ENCODE measurements at places on chromosomes 3 and 15. TPM values are rescaled to one million over a fixed set of nuclear protein-coding genes. Genes with fewer than 3 reads are reported as not detected.

The DNASE1L3 gene
- 0.18 TPM for total RNA-seq

The CEMIP gene
- 466 TPM for total RNA-seq

The PAQR5 gene
- 9.6 TPM for total RNA-seq

The SELENOT gene
- total RNA-seq = 106 TPM

The C3orf49 gene
- total RNA-seq = not detected

The ATP13A4 gene
- total RNA-seq = 0.18 TPM

The DUOXA2 gene
- not detected for total RNA-seq

The TRAT1 gene
- total RNA-seq = not detected

The TM4SF18 gene
- 0.92 TPM for total RNA-seq

The GORASP1 gene
- 36.8 TPM for total RNA-seq

The LRRN1 gene
- not detected for total RNA-seq

The ITPKA gene
- total RNA-seq = 0.92 TPM

The NME9 gene
- 0.09 TPM for total RNA-seq

The ITIH1 gene
- 0.18 TPM for total RNA-seq

The FOXB1 gene
- total RNA-seq = not detected

The MYZAP gene
- total RNA-seq = 0.18 TPM

The PCOLCE2 gene
- total RNA-seq = 60.7 TPM

The TNFSF10 gene
- total RNA-seq = 5.4 TPM

The ACKR4 gene
- 1.4 TPM for total RNA-seq

The ONECUT1 gene
- total RNA-seq = 0.14 TPM

The SENP2 gene
- 35.9 TPM for total RNA-seq

The RPN1 gene
- 546 TPM for total RNA-seq

The CCR8 gene
- total RNA-seq = not detected

The RBPMS2 gene
- not detected for total RNA-seq

The CRABP1 gene
- not detected for total RNA-seq

The MKRN3 gene
- total RNA-seq = 1.4 TPM

The SH2D7 gene
- not detected for total RNA-seq

The CFAP92 gene
- total RNA-seq = 1.1 TPM

The EPB42 gene
- total RNA-seq = not detected

The GABRR3 gene
- total RNA-seq = 0.09 TPM

The NEDD4 gene
- total RNA-seq = 17.0 TPM

The PLA2G4E gene
- not detected for total RNA-seq

The CCNL1 gene
- 173 TPM for total RNA-seq

The CCDC9B gene
- total RNA-seq = 13.8 TPM

The SPRED1 gene
- 30.7 TPM for total RNA-seq

The MYD88 gene
- total RNA-seq = 8.1 TPM

The ANKUB1 gene
- not detected for total RNA-seq

The MAGI1 gene
- 36.0 TPM for total RNA-seq

The LRRC3B gene
- total RNA-seq = not detected
